ENCODE measurements at places on chromosomes 4 and X.

- DNase-seq: no peak
Measured at GRCh38 chrX:9884031-9884779, 83.0 kb upstream of the CLDN34 start.

DNA sequence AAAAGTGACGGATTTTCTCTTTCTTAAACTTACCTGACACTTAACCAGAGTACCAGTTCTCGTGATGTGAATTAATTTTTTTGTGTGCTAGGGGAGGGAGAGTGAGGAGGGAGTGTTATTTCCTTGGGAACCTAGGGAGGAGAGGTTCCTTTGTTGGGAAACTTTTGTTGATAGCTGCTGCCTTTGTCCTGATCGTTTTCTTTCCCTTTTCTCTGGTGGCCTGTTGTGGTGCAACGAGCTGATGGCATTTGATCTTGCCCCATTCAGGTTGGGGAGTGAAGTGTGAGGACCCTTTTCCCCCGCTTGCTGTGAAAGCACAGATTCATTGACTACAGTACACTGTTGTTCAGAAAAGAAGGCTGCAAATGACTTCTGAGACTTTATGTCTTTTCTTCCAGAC is 59.8 kb downstream of the SLC9A6 start:
- no peak for DNase-seq

GRCh38 chr4:88511236-88511635 is 12.3 kb downstream of the PYURF start:
- DNase-seq: no peak

- no peak for DNase-seq
Measured at GRCh38 chr4:139918591-139918990, 235.4 kb downstream of the MAML3 start.

DNA sequence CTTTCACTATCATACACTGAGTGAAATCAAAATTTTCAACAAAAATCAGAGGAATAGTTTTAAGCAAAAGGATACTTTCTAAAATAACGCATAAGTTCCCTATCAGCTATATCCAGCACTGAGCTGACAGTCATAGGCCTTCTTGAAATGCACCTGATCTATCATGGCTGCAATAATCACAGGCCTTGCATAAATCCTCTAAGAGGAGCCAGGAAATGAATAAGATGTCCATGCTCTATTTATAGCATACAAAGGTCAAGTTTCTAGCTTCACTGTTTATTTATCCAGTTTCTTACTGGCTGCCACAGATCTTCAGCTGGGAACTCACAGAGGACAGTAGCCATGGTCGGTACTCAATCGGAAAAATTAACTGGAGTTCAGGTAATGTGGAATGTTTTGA is 235.9 kb upstream of the DMD start:
- no peak for DNase-seq

DNA sequence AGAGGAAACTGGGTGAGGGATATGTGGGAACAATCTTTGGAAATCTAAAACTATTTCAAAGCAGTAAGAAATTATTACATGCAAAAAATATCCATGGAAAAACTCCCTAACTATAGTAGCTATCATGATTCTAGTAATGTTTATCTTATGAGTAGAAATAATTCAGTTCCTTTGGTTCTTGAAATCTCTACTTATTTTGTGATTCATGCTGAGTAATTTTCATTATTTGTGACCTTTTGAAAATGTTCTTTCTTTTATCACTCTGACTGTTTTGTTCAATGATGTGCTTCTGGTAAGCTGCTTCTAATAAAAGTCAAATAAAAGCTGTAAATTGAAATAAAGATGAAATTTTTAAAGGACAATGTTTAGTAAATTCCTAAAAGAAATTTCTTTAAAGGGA is 40.4 kb upstream of the MAGEB10 start:
- no peak for DNase-seq

DNA sequence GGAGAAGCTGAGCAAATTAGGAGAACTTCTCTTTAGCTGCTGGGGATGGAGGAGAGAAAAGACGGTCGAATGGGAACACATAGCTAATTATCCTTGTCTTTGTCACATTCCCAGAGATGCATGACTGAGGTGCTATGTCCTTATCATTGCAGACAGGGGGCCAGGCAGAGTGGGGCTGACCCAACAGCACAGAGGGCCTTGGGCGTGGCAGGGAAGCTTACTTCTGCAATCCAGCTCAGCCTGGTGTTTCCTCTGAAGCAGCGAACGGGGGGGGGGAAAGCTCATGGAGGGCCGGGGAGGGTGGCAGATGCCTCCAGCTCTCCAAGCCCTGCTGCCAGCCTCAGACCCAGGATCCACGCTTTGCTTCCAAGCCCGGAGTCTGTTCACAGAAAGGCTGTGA is 50.8 kb upstream of the HOPX start:
- DNase-seq: no peak

DNA sequence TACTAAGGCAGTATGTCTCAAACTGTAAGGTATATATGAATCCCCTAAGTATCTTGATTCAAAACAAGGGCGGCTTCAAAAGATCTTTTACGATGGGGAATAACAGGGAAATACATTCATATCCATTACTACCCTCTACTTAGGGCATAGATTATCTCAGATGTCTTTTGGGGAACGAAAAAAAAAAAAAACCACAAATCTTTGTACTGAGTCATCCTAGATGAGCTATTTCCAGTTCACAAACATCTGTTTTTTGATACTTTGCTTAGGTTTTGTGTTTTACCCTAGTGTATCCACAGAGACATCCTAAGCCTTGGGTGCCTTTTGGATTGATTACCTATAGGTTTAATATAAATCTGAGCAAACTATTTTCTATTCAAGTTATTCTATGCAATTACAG is 457.2 kb downstream of the NLGN4X start:
- DNase-seq: no peak

GRCh38 chrX:31201503-31201902 is 129.7 kb upstream of the FTHL17 start:
- no peak for DNase-seq

- no peak for DNase-seq
Measured at GRCh38 chrX:64843224-64843623, 133.0 kb downstream of the ZC4H2 start.

DNA sequence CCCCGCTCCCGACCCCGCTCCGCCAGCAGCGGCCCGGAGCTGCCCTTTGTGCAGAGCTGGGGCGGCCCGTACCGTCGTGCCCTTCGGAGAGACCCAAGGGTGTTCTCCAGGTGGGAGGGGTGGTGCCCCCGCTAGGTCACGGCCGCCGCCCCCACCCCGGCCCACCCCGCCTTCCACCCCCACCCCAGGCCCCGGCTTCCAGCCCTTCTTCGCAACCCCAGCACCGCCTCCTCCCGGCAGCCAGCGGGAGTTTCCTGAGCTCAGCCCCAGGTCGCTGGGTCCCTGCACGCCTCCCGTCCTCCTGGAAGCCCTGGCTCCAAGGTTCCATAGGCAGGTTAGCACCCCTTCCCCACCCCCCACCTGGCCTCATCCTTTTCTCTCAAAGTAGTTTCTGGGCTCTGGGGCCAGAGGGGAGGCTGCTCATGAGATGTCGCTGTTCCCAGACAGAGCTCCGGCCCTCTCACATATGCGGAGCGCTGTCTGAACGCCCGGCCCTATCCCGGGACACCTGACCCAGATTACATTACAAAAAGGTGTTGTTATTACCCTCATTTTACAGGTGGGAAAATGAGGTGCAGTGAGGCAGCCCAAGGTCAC is 25.2 kb upstream of the FGFR3 start:
- no peak for DNase-seq

DNA sequence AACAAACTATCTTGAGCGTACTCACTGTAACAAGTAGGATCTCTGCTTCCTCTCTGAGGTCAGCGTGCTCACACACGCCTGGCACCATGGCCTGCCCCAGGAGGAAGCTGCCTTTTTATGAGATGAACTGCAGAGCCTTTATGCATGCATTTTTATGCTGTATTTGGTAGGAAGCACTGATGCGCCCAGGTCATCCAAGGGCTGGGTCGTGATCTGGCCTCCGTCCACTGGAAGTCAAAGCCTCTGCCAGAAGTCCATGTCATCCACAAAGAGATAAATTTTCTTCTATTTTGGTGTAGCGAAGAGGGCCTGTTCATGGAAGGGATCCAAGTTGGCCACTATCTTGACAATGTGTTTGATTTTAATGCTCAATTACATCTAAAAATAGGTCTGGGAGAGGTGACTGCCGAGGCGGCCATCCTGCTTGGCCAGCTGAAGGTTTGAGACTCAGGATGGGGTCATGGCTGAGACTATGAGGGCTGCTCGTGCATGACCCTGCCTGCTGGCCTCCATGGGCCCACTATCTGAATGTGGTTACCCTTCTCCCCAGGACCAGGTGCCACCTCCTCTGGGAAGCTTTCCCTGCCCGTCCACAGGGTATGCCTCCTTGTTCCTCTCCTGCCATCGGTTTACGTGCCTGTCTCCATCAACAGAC is 50.3 kb downstream of the HTRA3 start:
- no peak for DNase-seq

DNA sequence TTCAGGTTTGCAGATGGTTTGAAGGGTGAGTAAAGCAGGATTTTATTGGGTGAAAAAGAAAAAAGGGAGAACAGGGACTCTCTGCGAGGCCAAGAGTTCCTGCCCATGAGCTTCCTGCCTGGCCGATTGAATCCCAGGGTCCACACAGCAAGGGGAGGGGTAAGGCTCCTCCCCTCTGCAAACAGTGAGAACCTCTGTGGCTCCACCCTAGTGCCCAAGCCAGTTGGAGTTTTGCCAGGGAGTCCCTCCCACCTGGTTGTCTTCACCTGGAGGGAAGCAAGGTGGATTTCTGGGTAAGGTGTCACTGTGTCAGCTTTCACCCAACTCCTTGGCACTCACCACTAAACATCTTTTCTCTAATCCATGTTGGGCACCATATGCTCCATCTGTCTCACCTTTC is 70.9 kb downstream of the PDHA2 start:
- DNase-seq: no peak

GRCh38 chr4:173151496-173151895 is 17.1 kb upstream of the GALNT7 start:
- DNase-seq: no peak

DNA sequence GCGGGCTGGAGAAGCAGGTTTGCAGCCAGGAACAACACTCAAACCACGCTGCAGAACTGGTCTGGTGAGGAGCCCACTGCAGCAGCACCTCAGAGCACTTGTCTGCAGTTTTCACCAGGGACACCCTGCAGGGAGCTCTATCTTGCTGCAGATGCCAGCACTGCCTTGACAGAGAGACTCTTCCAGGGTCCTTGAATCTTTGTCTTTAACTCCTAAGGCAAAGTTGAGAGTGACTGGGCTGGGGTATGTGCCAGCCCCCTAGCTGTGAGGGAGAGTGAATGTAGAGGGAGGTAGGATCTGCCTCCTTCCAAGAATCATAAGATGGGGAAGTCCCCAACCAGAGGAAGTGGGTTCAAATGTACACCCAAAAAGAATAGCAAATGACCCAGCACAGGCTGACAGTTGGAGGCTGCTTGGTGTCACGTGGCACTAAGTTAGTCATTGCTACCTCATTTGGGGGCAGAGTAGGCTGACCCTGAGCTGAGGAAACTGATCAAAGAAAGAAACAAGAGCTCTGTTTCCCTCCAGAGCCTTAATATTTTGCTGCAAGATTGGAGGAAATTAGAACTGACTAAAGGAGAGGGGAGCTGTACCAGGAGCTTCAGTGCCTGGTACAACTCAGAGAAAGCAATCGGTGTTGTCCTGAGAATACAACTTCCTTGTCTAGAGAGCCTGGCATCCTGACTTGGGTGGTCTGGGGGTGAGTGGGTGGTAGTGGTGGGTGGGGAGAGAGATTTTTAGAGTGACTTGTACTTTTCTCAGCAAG is 28.2 kb upstream of the HUWE1 start:
- DNase-seq: no peak

DNA sequence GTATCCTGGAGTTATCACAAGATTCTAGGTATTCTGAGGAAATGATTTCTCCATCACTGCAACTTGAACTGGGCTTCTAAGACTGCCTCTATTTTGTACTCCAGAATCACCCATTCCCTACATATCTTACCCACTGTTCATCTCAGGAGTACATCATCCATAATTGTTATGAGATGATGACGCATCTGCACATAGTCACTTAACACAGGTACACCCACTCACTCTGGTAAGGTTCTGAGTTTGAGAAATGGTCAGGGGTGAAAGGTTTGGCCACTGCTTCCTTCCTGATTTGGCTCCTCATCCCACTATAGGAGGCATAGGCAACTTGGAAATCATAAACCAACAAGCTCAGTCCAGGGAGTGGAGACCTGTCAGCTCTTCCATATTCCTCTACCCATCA is 143.9 kb downstream of the GLRA2 start:
- no peak for DNase-seq
